ENCODE measurements at places on chromosomes 11 and 22. TPM values are rescaled to one million over a fixed set of nuclear protein-coding genes. Genes with fewer than 3 reads are reported as not detected.

- no peak for DNase-seq
Observed at GRCh38 chr11:34344768-34345539, 12.9 kb downstream of the ABTB2 start.

GRCh38 chr11:106463796-106464201 lies 386.3 kb downstream of the AASDHPPT start:
- no peak for DNase-seq

DNA sequence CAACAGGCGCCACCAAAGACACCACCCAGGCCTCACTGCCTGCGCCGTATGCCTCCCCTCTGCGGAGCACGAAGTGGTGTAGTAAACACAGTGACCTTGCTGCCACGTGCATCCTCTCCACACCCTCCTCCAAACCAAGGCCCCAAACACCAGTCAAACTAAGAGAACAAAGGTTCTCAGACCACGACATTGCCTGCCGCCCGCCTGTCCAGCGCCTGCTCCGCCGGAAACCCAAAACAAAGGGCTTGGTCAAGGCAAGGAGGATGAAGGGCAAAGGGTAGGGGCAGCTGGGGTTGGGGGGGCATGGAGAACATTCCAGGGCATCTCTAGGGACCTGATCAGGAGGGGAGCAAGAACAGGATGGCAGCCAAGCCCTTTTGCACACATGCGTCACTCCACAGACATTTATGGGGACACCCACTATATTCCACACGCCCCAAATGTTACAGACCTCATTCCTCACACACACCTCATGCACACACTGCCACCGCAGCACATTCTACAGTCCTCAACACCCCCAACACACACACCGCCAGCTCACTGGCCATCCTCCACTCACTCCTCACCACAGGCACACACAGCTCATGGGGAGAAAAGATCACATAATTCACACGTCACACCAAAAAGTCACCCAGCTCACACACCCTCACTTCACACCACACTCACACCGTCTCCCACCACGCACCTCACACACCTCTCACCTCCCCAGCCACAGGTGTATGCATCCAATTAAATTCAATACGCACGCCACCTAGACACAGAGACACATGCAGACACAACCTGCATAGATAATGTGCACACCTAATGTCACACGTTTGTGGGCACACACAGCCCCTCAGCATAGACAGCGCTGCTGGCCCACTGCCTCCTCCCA lies 34.5 kb downstream of the PDE2A start:
- no peak for DNase-seq

DNA sequence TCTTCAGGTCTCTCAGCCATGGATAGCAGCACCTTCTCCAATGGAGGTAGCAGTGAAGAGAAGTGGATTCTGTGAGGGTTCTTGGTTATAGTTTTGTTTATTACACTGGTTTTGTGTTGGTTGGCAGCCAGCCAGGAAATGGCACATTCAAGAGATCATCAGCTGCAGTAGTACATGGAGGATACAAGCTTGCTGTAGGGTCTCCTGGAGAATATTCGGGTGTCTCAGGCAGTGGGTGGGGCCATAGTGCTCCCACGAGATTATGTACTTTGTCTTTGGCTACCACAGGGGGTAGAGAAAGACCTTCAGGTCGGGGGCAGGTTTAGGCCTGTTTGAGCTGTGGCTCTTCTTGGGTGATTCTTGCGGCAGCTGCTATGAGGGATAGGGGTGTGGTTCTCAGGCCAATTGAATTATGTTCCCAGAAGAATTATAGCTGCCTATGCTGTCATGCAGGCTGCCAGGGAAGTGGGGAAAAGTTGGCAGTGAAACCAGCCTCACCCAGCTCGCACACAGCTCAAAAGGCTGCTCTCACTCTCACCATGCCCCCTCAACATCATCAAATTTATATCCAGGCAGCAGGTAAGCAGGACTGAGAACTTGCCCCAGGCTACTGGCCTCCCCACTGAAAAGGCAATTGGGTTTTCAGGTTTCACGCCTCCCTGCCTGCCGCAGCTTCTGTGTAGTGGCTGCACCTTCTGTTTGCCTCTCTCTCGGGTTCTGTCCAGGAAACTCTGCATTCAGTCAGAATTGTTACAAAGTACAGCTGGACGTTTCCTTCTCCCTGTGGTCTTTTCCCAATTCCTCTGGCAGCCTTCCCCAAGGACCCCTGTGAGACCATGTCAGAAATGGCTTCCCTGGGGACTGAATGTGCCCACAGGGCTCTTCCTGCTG lies 435.5 kb downstream of the LUZP2 start:
- no peak for DNase-seq

GRCh38 chr11:76232026-76232665 lies 25.8 kb upstream of the WNT11 start:
- no peak for DNase-seq

- DNase-seq = no peak
Observed at GRCh38 chr11:66412110-66412509, 8.7 kb upstream of the NPAS4 start.

DNA sequence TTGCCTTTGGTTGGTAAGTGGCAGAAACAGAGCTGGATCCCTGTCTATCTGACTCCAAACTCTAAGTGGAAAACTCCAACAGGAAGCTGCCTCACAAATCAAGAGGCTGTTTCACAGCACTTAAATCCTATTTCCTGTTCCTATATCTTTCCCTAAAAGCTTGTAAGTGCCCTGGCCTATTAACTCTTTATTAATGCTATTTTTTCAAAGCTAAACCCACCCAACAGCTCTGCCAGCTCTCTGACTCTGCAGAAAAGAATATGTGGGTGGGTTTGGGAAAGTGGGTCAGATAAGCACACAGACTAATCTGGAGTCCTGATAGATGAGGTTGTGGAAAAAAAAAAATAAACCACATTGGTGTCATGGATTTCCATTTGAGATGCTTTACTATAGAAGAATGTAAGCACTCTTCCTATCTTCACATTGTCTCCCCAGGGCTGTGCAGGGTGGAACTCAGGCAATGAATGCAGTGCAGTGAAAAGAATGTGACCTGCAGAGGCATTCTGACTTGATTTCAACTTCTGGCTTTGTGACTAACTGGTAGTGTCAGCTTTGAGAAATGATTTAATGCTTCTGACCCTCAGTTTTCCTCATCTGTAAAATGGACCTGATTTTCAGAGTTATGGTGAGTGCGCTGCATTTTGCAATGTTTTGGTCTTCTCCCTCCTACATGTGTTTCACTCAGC lies 125.6 kb downstream of the AASDHPPT start:
- DNase-seq = no peak

- peak; percentile 56 for DNase-seq
Observed at GRCh38 chr11:65437436-65438227, 15.0 kb downstream of the NEAT1 start.

DNA sequence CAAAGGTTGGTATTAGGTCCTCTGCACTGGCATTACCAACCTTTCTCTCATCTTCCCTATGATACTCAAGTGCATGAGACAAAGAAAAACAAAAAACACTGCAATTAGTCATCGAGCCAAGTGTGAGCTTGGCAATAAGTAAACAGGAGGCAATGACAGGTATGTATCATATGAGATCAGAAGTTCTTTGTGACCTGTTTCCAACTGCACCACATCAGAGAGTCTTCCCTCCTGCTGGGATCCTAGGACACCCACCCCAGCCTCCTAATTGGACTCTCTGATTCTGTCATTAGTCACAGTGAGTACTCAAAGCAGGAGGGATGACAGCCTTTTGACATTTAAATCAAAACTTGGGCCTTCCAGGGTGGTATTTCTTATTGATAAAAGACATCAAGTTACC lies 7.8 kb upstream of the JAML start:
- no peak for DNase-seq

- no peak for DNase-seq
Observed at GRCh38 chr11:115222218-115222862, 281.9 kb downstream of the CADM1 start.

GRCh38 chr22:36738416-36739020 lies 35.0 kb upstream of the CACNG2 start:
- peak; percentile 37 for DNase-seq

GRCh38 chr11:134313821-134314607 lies 17.8 kb upstream of the GLB1L2 start:
- no peak for DNase-seq

- no peak for DNase-seq
Observed at GRCh38 chr11:95222817-95223216, 8.2 kb downstream of the SESN3 start.

GRCh38 chr11:112363527-112363926 lies 102.9 kb upstream of the PLET1 start:
- no peak for DNase-seq

- no peak for DNase-seq
Observed at GRCh38 chr11:67687986-67688385, 13.6 kb upstream of the ALDH3B2 start.

GRCh38 chr11:114586797-114587196 lies 8.8 kb downstream of the NXPE4 start:
- no peak for DNase-seq

GRCh38 chr11:27329867-27330632 lies 33.0 kb downstream of the CCDC34 start:
- no peak for DNase-seq

DNA sequence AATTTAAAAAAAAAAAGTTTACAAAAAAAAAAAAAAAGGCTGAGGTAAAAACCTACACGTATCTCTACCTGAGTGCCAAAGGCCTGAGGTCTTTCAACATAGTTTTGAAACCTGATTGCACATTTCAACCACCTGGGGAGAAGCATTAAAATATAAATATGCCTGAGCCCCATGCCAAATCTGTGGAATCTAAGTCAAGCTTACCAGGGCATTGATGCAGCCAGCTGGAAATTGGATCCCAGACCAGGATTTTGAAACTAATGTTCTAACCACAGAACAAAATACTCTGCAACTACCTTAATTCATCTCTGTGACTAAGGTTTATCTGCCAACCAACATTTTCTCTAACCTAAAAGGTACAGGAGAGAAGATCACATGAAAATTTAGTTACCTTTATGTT lies 38.8 kb upstream of the CHRNA10 start:
- no peak for DNase-seq

GRCh38 chr11:94457118-94458029 lies 36.3 kb downstream of the MRE11 start:
- DNase-seq = no peak

GRCh38 chr22:19972652-19973550 lies 31.3 kb upstream of the TXNRD2 start:
- DNase-seq = no peak

DNA sequence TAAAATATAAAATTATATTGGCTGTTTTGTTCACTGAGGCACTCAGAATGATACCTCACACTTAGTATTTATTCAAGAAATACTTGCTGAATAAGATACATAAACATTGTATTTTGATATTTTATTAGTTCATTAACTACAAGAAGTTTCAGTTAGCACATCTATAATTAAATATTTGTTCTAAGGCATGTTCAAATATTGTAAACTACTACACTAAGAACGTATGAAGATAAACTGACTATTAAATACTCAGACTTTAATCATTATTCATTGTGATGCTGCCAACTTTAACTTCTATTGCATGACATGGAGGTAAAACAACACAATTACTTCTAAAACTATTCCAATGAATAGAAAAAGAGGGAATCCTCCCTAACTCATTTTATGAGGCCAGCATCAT lies 129.5 kb downstream of the ATG16L2 start:
- DNase-seq = no peak

GRCh38 chr22:19480173-19480568 lies 451 bp downstream of the CDC45 start:
- no peak for DNase-seq

GRCh38 chr11:17972987-17973386 lies 39.9 kb downstream of the SERGEF start:
- no peak for DNase-seq

DNA sequence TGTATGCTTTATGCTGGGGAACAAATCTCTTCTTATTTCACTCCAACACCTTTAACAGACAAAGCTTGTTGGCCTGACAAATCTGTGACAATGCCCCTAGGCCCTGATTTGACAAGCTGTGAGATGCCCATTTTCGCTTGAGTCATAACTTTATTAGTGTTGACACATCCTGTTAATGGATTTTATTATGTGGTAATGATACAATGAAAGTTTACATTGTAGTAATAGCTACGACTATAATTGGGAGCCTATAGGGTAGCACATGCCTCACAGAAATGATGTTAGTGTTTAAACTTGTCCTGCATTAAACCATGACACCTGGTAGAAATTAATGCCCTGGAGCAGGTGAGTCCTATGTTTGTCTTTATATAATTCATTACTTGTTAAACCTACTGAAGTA lies 3.3 kb upstream of the MMP10 start:
- no peak for DNase-seq

DNA sequence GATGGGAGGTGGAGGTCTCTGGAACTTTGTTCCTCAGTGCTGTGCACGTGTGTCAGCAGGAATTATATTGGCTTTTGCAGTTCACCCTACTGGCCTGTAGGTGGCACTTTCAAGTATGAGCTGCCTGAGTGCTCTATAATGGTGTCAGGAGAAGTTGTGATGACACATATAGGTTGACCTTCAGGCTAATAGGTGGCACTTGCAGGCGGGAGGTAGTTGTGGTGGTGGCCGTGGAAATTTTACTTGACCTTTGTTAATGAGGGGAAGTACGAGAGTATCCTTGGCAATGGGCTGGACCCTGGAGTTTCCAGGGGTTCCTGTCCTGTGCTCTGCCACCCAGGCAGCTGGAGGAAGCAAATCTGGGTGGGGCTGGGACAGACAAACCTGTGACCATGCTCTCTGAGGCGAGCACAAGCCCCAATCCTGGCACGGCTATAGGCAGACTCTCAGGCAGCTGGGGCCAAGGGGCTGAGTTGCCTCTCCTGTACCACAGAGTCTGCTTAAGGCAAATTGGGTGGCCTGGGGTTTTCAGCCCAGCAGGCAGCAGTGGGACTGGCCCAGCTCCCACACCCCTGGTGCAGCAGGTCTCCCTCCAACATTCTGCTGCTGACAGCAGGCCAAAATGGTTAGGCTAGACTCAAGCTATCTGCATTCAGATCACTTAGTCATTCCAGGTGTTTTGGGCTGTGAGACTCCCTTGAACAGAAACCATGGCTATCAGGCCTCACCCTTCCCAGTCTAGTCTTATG lies 147.5 kb upstream of the CTSC start:
- no peak for DNase-seq

- no peak for DNase-seq
Observed at GRCh38 chr11:47641600-47642098, 710 bp downstream of the MTCH2 start.

DNA sequence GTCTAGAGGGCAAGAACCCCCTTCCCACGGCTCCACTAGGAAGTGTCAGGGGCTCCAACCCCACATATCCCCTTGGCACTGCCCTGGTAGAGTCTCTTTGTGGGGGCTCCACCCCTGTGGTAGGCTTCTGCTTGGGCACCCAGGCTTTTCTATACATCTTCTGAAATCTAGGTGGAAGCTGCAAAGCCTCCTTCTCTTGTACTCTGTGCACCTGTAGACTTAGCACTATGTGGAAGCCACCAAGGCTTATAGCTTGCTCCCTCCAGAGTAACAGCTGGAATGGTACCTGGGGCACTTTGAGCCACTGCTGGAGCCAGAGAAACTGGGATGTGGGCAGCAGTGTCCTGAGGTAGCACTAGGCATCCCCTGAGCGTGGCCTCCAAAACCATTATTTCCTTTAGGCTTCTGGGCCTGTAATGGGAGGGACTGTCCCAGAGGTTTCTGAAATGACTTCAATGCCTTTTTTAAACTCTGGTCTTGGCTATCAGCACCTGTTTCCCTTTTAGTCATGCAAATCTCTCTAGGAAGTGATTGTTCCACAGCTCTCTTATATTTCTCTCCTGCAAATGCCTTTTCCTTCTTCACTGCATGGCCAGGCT lies 68.4 kb downstream of the TRAF6 start:
- DNase-seq = no peak

The TBC1D10A gene
- 20.7 TPM for total RNA-seq

The TSGA10IP gene
- not detected for total RNA-seq

The MFNG gene
- 21.6 TPM for total RNA-seq

The SLC25A18 gene
- 0.76 TPM for total RNA-seq

The CSRP3 gene
- not detected for total RNA-seq

The APLNR gene
- 14.6 TPM for total RNA-seq

The FOLR1 gene
- total RNA-seq = not detected

The SCN3B gene
- 2.8 TPM for total RNA-seq

The GPR83 gene
- not detected for total RNA-seq
